Activated CD8-positive, alpha-beta memory T cell treated with anti-CD3 and anti-CD28 coated beads for 4 hours (primary cell): ENCODE measurements at places on chromosomes 5 and 9.

DNA sequence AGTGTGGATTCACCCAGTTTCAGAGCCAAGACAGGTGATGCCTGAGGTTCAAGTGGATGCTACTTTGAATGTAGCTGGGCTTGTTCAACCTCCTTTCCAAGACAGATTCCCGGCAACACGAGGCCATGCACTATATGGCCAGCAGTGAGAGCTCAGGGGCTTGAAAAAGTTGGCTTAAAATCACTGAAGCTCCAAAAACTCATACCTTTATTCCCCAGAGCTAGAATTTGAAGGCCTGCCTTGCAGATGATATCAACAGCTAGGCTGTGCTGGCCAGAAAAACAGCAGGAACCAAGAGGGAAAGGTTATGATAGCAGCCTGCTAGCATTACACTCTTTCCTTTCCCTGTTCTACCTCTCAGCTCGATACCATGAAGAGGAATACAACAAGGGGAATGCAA lies 120.2 kb upstream of the DAB2 start:
- no peak for DNase-seq

GRCh38 chr5:150322202-150322601 lies 19.5 kb upstream of the ARSI start:
- DNase-seq = no peak

- DNase-seq = no peak
Measured at GRCh38 chr5:8826508-8826907, 719.4 kb downstream of the SEMA5A start.

DNA sequence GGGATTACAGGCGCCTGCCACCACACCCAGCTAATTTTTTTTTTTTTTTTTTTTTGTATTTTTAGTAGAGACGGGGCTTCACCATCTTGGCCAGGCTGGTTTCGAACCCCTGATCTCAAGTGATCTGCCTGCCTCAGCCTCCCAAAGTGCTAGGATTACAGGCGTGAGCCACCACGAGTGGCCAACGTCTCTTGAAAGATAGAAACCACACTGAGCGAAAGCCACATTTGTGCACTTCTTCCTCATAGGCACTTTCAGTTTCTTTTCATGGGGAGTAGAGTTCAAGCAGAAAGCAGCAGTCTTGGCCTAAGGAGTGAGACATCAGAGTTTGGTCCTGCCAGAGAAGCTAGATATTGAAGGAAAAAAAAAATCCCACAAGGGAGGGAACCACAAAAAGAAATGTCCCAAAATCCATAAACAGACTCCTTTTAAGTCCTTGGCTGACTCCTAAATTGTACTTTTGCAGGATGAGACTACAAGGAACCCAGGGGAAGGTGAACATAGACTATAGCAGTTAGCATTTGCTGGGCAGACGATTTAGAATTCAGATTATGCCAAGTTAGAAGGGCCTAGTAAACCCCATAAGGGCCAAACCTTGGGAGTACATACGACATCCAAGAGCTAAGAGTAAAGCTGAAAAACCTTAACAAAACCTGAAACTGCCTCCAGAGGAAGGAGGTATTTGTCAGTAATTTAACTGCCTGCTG lies 43.9 kb upstream of the GLIPR2 start:
- DNase-seq = no peak

DNA sequence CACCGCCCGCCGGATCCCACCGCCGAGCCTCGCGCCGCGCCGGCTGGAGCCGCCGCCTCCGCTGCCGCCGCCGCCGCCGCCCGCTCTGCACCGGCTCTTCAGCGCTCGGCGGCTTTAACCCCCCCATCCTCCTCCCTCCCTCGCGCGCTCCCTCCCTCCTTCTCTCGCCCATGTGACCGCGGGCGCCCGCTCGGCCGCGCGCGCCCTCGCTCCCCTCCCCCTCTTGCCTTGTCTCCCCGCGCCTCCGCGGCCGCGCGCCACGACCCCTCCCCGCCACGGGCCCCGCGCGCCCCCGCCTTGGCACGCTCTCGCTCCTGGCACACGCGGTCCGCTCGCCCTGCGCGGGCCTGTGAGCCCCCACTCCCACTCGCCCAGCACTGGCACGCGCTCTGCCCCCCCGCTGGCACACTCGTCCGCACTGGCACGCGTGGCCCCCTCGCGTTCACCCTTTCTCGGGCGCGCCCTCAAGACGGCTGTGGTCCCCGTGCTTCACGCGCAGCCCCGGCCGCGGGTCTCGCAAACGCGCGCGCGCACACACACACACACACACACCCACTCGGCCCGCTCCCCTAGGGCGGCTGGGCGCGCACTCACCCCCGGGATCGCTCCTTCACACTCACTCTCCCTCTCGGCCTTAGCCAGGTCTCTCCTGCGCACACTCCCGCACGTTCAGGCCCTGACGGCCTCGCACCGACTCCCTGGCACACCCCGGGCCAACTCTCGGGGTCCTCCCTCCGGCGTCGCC lies at the start of gene CNTFR:
Gene CNTFR, minus strand, starts transcription at position 89 of the 745 bp plus-strand sequence. CDS start 20,743 bp downstream, outside the sequence.
- no peak for DNase-seq

DNA sequence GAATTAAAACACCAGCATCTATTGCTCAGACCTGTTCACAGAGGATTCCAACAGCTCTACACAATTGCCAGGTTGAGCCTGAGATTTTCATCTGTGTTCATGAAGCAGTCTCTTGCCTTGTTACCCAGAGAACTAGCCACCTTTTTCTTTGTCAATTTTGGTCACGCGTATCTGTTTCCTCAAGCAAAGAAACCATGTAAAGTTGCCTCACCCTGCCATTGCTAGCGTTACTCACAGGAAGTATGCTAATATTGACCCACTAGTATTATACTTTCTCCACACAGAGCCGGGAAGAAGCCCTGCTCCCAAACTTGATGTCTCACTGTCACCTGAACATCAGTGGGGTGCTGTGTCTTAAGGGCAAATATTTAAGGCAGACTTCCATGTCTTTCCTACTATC lies 168.5 kb downstream of the PLPPR1 start:
- DNase-seq = no peak

DNA sequence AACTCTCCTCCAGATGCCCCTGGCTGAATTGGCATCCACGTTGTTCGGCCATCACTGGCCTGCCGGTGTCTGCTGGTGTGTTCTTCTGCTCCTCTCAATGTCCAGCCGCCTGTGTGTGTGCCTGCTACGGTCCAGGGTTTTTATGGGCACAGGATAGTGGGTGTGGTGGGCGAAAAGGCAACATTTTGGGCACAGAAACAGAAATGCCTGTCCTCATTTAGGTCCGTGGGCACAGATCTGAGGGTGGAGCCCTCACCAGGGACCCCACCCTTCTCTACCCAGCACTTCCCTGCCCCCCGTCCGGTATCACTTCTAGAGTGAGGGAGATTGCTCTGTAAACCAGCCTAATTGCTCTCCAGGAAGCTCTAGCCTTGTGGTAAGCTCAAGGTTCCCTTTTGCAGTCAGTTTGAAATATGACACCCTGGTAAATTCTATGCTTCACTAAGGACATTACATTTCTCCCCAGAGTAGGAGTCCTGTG lies 410.1 kb downstream of the MAT2B start:
- no peak for DNase-seq

DNA sequence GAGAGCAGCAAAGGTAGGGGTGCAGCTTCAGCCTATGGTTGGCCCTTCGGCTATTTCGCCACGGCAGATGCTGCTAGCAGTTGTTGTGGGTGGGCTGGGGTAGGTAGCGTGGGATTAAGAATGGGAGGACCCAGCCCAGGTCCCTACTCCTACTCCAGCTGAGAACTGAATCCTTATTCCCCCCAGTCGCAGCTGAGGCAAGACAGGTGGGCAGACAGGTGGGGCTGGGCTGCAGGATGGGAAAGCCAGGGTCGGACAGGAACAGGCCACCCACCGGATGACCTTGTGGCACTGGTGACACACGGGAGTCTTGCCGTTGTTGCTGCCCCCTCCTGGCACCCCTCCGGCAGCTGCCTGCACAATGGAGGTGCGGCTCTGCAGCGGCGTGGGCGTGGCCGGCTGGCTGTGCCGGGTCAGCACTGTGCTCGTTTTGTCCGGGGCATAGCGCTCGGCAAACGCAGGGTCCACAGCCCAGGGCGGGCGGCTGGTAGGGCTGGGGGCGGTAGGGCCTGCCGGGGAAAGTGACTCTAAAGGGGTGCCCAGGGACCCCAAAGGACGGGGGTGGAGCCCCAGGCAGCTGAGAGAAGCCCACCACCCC lies 8.2 kb downstream of the PDLIM7 start:
- DNase-seq = no peak

GRCh38 chr5:102843997-102844396 lies 88.9 kb downstream of the PAM start:
- no peak for DNase-seq

- DNase-seq = peak; percentile 36
Measured at GRCh38 chr9:70413464-70413798, 1.0 kb downstream of the KLF9 start.

- DNase-seq = no peak
Measured at GRCh38 chr9:14433351-14434157, 119.6 kb upstream of the NFIB start.

GRCh38 chr5:34735491-34736426 lies 79.6 kb downstream of the RAI14 start:
- no peak for DNase-seq

DNA sequence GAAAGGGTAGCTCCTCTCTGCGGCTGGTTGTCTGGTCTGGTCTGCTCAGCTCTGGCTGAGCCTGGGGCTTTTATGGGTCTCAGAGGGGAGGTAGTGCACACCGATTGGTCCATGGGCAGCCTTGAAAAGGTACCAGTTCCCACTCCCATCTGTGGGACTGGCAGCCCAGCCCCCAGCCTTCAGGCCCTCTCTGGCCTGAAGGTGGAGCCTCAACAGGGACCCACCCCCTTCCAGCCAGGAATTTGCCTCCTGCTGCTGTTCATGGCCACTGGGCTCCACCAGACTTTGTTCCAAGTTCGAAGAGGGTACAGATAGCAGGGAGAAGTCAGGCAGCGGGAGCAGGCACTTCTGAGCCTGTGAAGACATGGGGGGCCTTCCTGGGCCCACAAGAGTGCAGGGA lies 165.3 kb upstream of the SLC27A6 start:
- no peak for DNase-seq

- DNase-seq = no peak
Measured at GRCh38 chr9:134179918-134180785, 15.8 kb upstream of the RNU6ATAC start.

- DNase-seq = no peak
Measured at GRCh38 chr9:97755618-97756267, 58.6 kb upstream of the XPA start.

DNA sequence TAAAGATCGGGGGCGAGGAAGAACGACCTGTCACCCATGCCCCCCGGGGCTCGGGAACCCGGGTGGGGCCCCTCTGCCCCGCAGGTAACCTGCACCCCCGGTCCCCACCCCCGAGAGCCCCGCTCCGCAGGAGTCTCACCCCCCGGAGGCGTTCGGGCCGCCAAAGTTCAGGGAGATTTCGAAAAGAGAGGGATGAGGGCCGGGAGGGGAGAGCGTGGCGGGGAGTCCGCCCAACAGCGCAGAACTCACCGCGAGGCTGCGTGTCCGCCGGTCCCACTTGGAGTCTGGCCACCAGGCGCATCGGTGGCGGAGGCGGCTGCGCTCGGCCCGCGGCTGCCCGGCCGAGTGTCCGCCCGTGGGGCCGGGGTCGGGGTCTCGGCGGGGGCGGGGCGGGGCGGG lies at the start of gene PHF19:
Gene PHF19, minus strand, starts transcription at position 347 of the 399 bp plus-strand sequence. CDS start 2,447 bp downstream, outside the sequence.
- no peak for DNase-seq

DNA sequence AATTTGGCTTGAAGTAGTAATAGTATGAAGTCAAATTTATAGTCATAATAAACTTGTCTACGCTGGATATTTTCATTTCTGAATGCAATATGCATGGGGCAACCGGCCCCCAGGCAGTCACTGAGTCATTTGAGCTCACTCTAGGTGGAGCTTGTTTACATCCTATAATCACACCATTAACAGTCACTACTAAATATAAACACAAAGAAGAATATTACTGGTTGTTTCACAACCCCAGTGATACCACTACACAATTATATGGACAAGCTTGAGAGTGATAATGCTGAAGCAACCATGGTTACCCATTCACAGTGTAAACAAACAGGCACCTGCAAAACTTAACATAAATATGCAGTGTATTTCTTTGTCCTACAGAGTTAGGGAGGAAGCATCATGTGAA lies 68.7 kb downstream of the MARCHF3 start:
- no peak for DNase-seq

DNA sequence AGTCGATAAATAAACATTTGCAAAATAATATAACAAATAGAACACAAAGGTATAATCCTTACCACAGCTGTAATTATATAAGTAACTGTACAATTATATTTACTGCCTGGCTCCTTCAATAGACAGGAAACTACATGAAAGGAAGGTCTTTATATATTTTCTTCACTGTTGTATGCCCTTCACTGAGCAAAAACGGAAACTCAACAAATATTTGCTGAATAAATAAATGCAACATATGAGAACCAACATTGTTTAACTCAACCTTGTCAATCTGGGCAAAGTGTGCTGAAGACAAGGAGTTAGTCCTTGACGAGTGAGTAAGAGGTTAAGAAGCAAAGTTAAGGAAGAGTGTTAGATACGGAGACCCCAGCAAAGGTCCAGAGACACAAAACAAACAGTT lies 22.6 kb downstream of the PSMD5 start:
- DNase-seq = no peak

DNA sequence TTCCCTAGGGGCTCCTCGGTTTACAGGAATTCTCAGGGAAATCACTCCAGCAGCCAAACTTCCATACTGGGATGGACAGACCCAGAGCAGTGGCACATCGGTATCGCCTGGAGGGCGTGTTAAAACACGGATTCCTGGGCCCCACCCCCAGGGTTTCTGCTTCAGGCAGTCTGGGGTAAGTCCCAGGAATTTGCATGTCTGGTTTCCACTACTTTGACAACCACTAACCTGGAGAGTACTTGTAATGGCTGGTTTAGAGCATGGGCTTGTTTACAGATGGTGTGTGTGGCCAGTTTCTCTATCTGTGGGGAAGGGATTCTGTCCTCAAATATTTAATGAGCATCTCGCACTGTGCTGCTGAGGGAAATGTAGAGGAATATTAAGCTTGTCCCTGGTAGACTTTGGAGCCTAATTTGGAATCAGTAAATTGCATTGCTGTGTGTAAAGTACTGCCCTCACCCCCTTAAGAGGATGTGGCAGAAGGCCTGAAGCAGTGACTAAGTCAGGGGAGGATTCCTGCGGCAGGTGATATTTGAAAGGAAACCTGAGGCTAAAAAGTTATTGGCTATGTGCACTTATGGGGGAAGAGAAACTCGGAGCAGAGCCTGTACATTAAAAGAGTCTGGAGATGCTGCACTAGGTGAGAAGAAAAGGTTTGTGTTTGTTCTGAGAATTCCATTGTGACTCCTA lies 18.6 kb upstream of the TJP2 start:
- DNase-seq = no peak

GRCh38 chr5:63128018-63128417 lies 549.4 kb downstream of the LRRC70 start:
- DNase-seq = no peak

DNA sequence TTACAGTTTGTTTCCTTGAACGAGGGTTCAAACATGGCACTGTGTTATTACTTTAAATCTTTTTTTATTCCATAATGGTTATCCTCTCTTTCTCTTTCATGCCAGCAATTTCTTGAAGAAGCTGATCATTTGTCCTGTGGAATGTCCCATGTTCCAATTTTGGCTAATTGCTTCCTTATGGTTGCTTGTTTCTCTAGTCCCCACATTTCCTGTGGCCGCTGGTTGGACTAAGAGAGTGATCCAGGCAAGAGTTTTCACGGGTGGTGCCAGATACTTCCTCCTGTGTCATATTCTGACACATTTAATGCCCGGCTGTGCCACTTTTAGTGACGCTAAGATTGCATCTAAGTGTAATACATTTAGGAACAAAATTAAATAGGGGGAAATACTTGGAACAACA lies 83.8 kb upstream of the FAM169A start:
- no peak for DNase-seq

- DNase-seq = no peak
Measured at GRCh38 chr5:125746917-125747316, 676.3 kb upstream of the GRAMD2B start.
